PC-3 (cell line): ENCODE measurements at places on chromosomes 11 and 22.
A peak's percentile ranks its signal among the peaks of the same experiment; 100 is the strongest.

- no peak for DNase-seq
These were observed 40.1 kb upstream of the LYVE1 start for GRCh38 chr11:10608584-10608983.

- DNase-seq: no peak
These were observed 101.0 kb upstream of the PARVA start for GRCh38 chr11:12276356-12276755.

GRCh38 chr11:2813141-2813908, 72.2 kb downstream of the CDKN1C start:
- no peak for DNase-seq

- DNase-seq: no peak
These were observed 5.5 kb downstream of the RCOR2 start for GRCh38 chr11:63911440-63911839.

GRCh38 chr11:69200331-69201065, 44.8 kb downstream of the SMIM38 start:
- no peak for DNase-seq

GRCh38 chr11:26719998-26720397, 1.9 kb downstream of the SLC5A12 start:
- DNase-seq: no peak

DNA sequence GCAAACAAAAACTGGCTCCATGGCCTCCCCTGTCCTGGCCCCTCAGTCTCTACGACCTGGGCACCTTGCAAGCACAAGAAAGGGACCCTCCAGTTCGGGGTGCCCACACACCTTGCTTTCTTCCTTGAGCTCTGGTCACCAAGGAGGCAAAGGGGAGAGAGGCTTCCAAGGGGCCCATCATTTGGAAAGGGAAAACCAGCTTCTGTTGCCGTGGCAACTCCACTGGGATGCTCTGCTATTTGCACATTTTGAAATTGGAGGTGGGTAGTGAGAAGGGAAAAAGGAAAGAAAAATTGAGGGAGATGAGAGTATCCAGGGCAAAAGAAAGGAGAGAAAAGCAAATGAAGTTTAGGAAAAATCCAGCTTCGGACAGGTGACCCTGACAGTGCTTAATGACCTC, 388.4 kb downstream of the SHANK2 start:
- DNase-seq: no peak

- no peak for DNase-seq
These were observed 534.7 kb downstream of the CNTN5 start for GRCh38 chr11:99555486-99555885.

GRCh38 chr22:50582493-50583293, at the start of gene CHKB:
CHKB (minus strand) TSS chr22:50582849; CDS start chr22:50582781, 68 bp downstream.
- DNase-seq: peak; percentile 96

DNA sequence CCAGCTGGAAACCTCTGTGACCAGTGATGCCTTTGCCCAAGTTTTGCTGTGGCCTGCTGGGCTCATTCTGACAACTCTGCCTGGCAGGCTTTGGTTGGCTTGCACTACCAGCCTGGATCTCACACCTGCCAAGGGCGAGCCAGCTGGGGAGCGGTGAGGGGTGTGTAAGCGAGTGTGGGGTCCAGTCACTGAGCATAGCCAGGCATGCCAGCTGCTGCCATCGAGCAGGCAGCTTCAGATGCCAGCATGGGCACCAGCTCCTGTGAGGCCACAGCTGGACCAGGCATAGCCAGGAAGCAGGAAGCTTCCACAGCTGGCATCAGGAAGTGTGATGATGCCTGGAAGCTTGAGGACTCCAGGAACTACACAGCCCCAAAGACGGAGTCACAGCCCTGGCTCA, 1674.6 kb downstream of the LRRC4C start:
- DNase-seq: no peak
